ENCODE measurements at places on chromosomes 4 and X.

DNA sequence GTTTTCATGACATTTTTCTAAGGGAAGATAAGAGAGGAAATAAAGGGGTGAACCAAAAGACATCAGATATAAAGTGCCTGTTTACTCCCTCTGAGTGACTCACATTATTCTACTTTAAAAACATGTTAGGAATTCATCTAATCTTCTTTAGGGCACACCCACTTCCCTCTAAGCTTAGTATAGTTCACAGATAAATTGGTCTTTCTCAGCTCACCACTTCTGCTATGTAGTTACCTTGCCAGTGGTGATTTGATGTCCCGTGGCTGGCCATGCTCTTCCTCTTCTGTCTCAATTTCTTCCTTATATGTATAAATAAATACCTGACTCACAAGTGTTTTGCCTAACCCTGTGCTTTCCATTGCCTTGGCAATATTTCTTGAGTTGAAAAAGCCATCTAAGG lies 96.8 kb downstream of the PDLIM5 start:
- DNase-seq: no peak

DNA sequence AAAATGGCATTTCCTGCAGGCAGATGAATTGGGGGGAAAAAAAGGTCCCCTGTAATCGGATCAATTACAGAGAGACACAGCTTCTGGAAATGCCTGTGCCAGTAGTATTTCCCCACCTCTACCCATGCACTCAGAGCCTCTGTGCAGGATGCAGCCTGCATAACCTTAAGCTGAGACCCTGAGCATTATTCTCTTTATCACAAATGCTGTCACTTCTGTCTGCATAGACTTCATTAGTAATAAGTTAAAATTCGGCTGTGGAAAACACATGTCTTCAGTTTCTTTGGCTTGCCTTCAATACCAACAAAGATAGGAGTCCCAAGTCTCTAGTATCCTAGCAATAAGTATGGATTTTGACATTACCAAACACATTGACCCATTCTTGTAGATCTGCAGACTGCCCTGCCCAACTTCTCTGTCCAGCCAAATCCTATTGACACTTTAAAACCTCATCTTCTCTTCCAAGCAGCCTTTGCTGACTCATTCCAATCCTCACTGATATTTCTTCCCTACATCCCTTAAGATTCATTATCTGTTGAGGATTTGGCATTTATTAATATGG lies 70.8 kb downstream of the LUZP4 start:
- DNase-seq: no peak

DNA sequence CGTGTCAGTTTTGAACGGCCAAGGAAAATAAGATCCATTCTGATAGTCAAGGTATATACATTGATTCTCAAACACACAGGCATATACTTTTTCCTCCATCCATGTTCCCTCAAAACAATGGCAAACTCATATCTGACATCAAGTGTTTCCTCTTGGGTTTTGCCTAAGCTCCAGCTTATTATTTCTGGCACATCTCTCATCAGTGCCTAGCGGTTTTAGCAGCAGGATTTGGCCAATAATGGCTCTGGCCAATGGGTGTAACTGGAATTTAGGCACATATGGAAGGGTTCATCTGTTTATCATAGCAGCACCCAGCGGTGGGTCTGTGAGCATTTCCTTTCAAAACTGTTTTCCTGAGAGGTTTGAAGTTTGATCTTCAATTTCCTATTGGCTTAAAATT lies 161.6 kb upstream of the TLL1 start:
- peak; percentile 11 for DNase-seq

GRCh38 chrX:7927259-7928167 lies at the start of gene PNPLA4:
TSS of gene PNPLA4 (minus strand) at chrX:7927413. CDS start at chrX:7926119, 1,294 bp downstream.
- no peak for DNase-seq

GRCh38 chrX:138718941-138719340 lies 7.4 kb upstream of the FGF13 start:
- DNase-seq: no peak

DNA sequence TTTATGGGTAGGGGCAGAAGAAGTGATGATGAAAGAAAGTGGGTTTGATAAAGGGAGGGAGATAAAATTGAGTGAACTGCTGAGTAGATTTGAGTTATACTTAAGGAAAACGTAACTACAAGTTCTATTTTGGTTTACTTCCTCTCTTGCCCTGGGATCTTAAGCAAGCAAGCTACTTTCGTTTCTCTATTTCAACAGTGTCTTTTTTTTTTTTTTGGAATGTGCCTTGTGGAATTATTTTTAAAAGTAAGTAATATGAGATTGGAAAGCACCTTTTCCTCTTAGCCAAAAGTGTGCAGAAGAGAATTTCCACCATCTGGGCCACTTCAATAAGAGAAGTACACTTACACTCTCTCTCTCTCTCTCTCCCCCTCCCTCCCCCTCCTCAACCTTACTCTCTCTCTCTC lies 16.0 kb upstream of the C4orf36 start:
- no peak for DNase-seq

GRCh38 chr4:110704748-110705439 lies 82.0 kb upstream of the PITX2 start:
- DNase-seq: no peak

- no peak for DNase-seq
Observed at GRCh38 chrX:10278716-10279115, 121.9 kb downstream of the CLCN4 start.

- peak; percentile 95 for DNase-seq
Observed at GRCh38 chrX:39335513-39336235, 534.4 kb downstream of the MID1IP1 start.

DNA sequence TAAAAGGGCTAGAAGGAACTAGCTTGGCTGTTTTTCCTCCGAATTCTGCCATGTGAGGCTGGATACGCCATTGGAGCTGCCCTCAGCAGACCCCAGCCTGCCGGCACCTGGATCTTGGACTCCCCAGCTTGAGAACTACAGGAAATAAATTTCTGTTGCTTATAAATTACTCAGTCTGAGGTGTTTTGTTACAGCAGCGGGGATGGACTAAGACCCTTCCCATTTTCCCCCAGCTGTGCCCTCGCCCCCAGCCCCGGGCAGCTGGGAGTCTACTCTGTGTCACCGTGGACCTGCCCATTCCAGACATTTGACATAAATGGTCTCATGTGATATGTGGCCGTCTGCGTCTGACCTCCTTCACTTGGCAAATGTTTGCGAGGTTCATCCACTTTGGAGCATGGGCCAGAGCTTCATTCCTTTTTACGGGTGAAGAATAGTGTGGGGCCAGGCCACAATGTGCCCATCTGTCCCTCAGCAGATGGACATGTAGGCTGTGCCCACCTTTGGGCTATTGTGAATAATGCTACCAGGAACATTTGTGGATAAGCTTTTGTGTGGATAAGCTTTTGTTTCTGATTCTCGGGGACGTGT lies 30.7 kb upstream of the SPON2 start:
- DNase-seq: no peak

GRCh38 chr4:147310312-147310711 lies 170.6 kb upstream of the EDNRA start:
- no peak for DNase-seq

- no peak for DNase-seq
Observed at GRCh38 chr4:30350288-30350687, 369.9 kb upstream of the PCDH7 start.

GRCh38 chrX:102712981-102713625 lies 855 bp downstream of the GPRASP2 start:
- DNase-seq: peak; percentile 63

- DNase-seq: no peak
Observed at GRCh38 chr4:4504783-4505182, 37.1 kb downstream of the STX18 start.

GRCh38 chrX:22035236-22035635 lies 3.1 kb downstream of the PHEX start:
- peak; percentile 34 for DNase-seq

DNA sequence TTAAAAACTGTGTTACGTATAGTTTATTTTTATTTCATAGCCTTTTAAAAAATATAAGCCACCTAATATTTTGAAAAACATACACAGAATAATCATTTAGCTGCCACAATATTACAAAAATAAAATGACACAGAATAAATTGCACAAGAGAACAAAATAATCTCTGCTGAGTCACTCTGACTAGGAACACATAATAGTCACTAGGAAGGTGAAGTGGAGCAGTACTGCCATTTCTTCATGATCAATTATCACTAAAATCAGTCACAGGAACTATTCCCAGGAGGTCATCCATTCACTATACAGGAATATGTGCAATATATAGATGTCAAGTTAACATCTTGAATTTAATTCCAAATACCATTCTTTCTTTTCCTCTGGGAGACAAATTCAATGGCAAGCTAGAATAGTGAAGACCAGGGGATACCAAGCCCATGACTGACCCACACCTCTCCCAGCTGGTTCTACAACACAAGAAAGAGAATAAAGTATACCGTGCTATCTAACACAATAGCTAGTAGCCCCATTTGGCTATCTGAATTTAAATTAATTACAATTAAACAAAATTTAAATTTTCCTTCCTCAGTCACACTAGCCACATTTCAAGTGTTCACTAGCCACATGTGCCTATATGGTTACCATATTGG lies 5.9 kb downstream of the SMIM43 start:
- DNase-seq: no peak

DNA sequence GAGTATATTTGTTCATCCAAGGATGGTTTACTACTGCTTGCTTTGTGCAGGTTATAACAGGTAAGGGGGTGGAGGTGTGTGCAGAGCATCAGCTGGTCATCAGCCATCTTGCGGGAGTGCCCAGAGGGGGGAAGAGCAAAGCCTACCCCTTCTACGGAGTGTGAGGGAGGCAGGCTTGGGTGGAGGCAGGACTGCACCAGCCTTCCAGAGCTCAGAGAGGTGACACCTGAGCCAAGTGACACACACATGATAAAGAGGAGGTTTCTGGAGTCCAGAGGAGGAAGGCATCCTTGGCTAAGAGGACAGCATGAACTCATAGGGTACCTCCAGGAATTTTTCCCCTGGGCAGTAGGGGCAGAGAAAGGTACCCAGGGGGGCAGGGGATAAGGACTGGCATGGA lies 126.6 kb downstream of the TBL1X start:
- no peak for DNase-seq

GRCh38 chrX:39762266-39762841 lies 335.4 kb downstream of the BCOR start:
- peak; percentile 75 for DNase-seq

DNA sequence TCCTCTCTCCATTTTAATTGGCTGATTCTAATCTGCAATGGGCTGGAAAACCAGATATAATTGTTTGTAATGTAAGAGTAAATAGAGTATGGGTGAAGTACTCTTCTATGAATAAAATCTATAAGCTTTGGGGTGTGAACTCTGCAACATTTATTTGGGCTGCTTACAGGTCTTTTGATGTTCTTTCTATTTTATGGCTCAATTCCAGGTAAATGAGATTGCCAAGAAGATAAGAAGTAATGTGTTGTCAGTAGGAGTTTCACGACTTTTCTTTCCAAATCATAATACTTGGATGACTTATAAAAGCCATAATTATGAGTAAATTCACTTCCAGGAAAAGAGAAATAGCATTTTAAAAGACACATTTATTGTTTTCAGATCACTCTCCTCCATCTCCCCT lies 103.5 kb downstream of the FMR1NB start:
- no peak for DNase-seq

DNA sequence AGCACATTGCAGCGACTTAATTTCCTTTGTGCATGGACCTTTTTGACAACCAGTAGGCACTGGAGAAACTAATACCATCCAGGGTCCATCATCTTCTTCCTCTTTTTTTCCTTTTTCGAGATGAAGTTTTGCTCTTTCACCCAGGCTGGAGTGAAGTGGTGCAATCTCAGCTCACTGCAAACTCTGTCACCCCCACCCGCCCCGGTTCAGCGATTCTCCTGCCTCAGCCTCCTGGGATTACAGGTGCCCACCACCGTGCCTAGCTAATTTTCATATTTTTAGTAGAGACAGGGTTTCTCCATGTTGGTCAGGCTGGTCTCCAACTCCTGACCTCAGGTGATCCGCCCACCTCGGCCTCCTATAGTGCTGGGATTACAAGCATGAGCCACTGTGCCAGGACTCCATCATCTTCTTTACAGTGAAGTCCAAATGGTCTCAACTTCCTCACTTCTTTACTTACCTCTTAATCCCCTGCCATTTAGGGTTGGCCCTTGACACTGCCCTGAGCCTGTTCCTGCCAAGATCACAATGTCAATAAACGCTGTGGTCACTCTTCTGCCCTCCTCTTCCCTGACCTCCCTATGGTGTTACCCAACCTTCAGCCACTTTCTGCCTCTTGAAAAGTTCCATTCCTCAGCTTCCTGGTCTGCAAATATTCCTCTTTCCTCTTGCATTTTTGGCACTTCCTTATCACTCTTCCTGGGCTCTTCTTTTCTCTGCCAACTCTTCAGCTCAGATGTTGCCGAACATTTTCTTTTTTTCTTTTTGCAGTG lies 119.8 kb upstream of the SLC34A2 start:
- DNase-seq: no peak

DNA sequence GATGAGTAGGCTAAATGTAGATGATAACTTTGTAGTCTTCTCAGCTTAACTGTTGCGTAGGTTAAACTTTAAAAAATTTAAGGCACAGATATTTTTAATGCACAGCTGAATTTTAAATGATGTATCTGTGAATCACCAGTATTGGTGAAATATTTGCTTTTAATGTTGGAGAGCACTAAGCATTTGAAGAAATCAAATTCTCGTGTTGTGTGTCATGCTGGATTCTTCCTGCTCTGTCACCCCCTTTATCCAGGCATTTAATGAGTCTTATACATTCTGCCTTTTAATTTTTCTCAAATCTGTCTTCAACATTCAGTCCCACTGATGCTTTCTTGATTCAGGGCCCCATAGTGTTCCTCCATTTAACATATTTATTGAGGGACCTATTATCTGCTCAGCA lies 76.7 kb downstream of the SLC4A4 start:
- no peak for DNase-seq

- DNase-seq: peak; percentile 52
Observed at GRCh38 chr4:64539234-64539849, 130.1 kb upstream of the TECRL start.

DNA sequence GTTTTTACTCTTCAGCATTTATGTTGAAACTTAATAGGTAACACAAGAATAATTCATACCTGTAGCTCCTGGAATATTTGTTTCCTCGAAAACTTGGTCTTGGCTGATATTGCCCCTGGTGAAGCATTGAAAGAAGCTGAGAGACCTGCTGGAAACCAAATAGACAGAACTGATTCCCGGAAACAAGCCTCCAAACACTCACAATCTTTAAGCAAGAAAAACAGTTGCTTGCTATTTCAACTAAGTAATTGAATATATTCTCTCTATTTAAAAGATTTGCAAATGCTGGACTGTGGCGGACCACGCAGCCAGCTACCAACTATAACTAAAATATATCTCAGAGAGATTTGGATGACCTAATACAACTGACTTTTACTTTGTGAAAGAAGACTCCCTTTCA lies 3.6 kb downstream of the PCDH18 start:
- DNase-seq: no peak

DNA sequence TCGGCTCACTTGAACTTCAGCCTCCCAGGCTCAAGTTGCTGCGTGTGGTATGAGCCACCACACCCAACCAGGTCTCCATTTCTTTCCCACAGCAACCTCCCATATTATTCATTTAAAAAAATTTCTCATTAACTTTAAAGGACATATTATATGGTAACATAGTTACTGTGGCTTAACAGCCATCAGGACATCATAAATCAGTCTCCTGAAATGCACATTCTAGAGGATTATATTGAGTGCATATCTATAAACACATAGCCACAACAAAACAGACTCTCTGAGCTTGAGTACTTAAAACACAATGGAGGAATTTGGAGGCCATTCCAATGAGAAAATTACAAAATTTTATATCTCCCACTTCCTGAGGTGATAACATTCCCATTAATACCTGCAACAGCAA lies 61.5 kb downstream of the CORIN start:
- no peak for DNase-seq

- no peak for DNase-seq
Observed at GRCh38 chrX:42128587-42128986, 205.2 kb upstream of the CASK start.
